Activated naive CD4-positive, alpha-beta T cell treated with Interleukin-2 at 50 U/mL for 16 hours (primary cell): ENCODE measurements at places on chromosomes 7 and 10.
A peak's percentile ranks its signal among the peaks of the same experiment; 100 is the strongest.

DNA sequence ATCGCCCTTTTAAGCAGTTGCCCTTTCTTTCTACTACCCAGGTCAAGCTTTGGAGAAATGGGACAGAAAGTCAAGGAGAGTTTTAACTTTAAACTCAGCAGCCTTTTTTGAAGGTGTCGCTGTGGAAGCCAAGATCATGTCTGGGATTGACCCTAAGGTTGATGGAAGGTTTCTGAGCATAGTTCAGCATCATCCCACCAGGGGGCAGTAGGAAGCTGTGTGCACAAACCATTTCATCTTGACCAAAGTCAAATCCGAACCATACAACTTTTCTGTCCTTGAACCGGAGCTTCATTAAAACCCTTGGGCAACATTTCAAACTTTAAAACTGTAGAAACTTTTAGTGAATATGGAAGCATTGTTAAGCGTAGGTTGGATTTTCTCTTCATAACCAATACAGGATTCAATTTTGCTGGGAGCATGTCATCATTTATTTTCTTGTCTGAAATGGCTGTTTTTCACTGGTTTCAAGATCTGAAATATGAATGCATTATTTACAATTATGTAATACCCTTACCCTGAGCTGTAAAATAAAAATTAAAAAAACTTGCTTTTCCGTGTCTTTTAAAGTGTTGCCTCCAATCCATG, 214.4 kb upstream of the KIAA1217 start:
- peak; percentile 7 for DNase-seq

- DNase-seq = no peak
Measured at GRCh38 chr7:25455683-25456251, 227.5 kb upstream of the NPVF start.

DNA sequence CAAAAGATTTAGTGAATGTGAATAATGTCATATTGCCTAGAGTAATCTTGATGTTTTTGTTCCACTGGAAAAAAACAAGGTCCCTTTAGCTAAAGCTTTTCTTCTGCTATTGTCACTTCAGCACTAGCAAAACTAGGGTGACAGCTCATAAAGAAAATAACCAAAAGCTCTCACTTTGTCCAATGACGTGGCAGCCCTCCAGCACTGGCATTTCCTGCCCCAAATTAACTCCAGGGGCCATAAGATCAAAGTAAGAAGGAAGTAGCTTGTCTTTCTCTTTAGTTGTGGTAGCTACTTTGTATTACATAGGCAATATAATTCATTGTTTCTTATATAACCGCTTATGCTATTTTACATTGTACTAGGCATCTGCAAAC, 47.3 kb downstream of the LRRN3 start:
- peak; percentile 65 for DNase-seq

DNA sequence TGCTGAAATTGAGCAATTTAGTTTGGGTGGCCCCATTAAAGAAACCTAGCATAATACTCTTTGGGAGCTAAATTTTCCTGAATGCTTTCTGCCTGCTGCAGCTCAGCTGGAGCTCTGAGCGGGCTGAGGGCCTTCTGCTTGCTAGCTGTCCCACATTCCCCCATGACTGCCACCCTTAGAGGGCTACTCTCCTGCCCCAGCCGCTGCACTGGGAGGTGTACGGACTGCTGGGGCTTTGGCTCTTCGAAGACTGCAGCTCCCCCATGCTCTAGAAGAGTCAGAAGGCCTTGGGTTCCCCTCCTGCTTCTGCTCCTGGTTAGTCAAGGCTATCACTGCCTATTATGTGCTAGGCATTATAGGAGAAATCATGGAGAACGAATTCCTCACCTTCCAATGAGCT, 31.5 kb downstream of the BLVRA start:
- no peak for DNase-seq

- no peak for DNase-seq
Measured at GRCh38 chr10:87658858-87659555, 671 bp upstream of the PAPSS2 start.

- DNase-seq = no peak
Measured at GRCh38 chr7:92730808-92731207, 105.6 kb downstream of the CDK6 start.

GRCh38 chr10:114024876-114025610, 18.6 kb upstream of the ADRB1 start:
- DNase-seq = no peak

GRCh38 chr7:131483586-131483985, 72.8 kb downstream of the PODXL start:
- no peak for DNase-seq

GRCh38 chr10:45557275-45557905, 115.2 kb downstream of the ZFAND4 start:
- no peak for DNase-seq

DNA sequence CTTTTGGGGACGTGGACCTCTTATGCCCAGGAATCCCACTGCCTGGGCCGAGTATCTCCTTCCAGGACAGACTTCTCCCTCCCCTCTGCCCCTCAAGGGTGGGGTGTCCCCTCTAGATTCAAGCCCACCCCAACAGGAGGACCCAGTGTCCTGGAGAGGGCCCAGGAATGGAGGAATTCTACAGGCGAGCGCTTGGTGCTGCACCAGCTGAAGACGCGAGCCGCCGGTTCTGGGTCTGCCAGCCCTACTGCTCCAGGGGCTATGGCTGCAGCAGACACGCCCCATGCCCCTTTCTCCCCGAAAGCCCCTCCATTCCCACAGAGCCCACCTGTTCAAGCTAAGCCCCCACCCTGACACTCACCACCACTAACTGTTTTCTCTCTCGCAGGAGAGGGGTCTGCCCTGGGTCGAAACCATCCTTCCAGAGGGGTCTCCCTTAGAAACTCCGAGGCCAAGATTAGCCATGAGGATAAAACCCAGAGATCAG, 8.6 kb downstream of the CRYGN start:
- DNase-seq = no peak

GRCh38 chr7:152522571-152523067, 86.8 kb upstream of the KMT2C start:
- DNase-seq = no peak

- DNase-seq = no peak
Measured at GRCh38 chr10:76944640-76945039, 693.0 kb downstream of the KCNMA1 start.

- no peak for DNase-seq
Measured at GRCh38 chr10:98556061-98556460, 109.3 kb upstream of the HPS1 start.
